ENCODE measurements at places on chromosomes 12 and 14.

- DNase-seq, result no peak
These were observed 1.4 kb downstream of the ACTN1 start for GRCh38 chr14:68977718-68978171.

DNA sequence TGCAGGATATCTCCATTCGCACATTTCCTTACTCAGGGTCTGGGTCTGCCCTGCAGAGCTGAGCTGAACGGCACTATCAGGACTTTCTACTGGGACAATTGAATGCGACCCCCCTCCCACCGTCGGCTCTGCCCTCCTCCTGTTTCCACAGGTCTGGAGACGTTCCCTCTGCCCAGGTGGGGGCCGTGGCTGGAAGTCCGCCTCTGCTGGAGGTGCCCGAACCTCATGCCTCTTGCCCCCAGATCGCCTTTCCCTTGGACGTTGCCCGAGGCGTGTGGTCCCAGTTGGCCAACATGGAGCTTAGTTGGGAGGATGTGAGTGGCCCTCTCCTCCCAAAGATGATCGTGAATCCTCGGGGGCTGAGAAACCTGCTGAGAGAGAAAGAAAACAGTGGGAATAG is 21.2 kb upstream of the KLC1 start:
- no peak for DNase-seq

- no peak for DNase-seq
These were observed 17.7 kb downstream of the ZFHX2 start for GRCh38 chr14:23533652-23534435.

DNA sequence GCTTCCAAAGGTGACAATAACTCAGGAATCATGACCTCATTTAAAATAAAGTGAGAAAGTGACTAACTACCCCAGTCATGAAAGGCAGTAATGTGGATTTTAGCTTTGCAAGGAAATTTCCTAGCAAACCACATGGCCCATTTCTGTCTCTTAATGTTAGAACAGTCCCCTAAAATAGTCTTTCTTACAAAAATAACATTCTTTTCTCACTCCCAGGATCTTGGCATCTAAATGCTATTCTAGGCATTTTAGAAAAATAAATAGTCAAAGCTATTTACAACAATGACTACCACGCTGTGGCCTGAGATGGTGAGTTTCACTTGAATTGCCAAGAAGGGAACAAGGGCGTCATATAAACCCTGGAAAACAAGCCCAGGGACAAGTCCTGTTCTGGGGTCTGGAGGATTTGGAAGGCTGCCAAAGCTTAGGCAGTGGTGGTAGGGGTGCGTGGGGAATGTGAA is 101.2 kb upstream of the CCDC175 start:
- no peak for DNase-seq

- DNase-seq, result no peak
These were observed 68.7 kb downstream of the PRMT8 start for GRCh38 chr12:3559601-3560294.

DNA sequence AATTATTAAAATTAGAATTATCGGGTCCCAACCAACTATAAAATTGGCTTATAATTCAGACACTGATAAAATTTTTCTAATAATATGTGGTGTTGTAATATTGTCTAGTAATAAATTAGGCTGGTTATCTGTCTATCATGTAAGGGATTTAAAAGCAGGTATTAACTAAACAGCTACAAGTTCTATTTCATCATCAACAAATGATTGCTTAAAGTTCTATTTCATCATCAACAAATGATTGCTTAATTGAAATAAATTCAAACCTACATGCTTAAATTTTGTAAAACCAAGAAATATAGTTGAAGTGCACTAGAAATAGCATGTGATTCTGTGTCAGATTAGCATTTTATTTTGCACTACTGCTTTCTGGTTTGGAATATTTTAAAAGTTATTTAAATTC is 34.1 kb downstream of the SLCO1A2 start:
- DNase-seq, result no peak

DNA sequence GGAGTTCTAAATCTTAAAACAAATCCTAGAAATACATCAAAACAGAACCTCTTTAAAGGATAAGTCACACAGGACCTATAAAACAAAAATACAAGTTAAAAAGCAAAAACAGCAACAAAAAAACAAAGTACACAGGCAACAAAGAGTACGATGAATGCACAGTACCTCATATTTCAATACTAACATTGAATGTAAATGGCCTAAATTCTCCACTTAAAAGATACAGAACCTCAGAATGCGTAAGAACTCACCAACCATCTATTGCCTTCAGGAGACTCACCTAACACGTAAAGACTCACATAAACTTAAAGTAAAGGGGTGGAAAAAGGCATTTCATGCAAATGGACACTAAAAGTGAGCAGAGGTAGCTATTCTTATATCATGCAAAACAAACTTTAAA is 172.2 kb upstream of the AMIGO2 start:
- DNase-seq, result no peak

DNA sequence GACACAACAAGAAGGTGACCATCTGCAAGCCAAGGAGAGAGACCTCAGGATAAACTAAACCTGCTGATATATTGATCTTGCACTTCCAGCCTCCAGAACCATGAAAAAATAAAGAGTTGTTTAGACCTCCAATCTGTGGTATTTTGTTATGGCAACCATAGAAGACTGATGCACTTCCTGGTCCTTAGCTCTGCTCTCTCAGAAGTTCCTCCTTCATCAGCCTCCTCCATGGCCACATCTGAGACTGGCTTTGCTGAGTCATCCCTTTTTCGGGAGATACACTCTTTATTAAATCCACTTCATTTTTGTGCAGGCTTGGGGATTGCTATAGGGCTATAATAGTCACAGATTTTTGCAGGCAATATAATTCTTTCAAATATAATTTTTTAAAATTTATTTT is 89.6 kb upstream of the ATF7IP start:
- no peak for DNase-seq

GRCh38 chr14:27366596-27366995 is 768.8 kb upstream of the NOVA1 start:
- no peak for DNase-seq

DNA sequence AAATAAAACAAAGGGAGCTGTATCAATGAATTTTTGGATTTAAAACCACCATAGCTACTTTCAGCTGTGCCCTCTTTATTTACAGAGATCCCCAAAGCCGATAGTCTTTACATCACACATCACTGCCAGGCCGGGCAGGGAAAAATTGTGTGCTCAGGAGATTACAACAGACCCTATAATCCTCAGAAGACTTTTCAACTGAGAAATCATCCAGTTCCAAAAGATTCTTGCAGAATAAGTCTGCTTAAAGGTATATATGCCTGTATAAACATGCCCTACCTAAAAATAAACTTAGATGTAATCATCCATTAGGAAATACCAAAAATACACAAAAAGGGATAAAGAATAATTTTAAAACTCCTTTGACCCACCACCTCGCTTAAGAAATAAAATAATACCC is 70.1 kb upstream of the MAP1LC3B2 start:
- no peak for DNase-seq

GRCh38 chr12:7190268-7191055 is 976 bp downstream of the PEX5 start:
- peak; percentile 12 for DNase-seq

DNA sequence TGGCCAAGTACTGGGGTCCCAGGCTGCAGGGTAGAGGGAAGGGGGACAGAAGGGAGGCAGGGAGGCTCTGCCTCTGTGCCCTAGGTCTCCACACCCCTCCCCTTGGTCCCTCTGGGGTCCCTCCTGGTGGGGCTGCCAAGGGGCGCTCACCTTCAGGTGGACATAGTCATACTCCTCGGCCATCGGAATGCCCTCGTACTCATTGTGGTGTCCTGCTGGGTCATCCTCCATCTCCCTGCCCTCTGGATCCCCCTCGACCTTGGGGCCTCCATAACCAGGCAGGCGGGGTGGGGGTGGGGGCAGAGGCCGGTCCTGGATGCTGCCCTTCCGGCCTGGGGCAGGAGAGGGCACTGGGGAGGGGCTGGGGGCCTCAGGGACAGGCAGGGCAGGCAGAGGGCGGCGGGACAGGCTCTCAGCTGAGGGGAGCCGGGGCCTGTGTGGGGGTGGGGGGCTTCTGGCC is 5.8 kb downstream of the EFS start:
- DNase-seq, result no peak

DNA sequence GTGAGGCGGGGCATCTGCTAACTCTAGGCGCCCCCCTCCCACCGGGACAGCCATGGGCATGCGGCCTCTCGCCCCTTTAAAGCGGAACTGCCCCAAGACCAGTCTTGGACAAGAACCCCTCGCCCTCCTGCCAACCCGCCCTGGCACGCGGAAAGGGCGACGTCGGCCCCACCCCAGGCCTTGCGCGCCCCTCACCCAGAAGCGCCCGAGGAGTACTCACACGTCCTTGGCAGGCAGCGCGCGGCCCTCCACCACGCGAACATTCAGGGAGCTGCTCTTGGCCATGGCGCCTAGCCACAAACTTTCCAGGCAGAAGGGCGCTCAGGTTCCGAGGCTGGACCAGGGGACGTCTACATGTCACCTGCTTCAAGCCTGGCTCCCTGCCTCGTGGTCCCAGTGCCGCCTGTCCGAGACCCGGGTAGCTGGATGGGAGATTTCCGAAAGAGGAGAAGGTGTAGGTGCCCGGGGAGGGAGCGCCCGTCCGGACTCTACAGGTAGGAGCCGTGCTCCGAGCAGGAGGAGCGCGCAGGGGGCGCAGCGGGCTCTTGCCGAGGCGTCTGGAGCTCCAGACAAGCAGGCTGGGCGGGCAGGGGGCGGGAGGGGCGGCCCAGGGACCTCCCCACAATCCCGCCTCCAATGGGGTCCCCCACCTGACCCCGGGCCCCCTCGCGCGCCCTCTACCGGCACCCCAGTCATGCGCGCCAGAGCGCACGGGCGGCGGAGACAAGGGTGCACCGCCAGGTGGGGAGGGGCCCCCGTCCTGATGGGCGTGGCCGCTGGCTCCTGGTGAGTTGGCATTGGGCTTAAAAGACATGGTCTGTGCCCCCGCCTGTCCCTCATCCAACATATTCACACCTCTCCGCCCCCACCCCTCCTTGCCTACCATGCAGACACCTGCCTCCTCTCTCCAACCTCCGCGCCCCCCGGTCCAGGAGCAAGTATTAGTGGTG is at the start of gene RASAL1:
RASAL1 (minus strand) TSS at position 584 of the 950 bp plus-strand sequence; CDS start at position 285, 299 bp downstream.
- DNase-seq, result peak; percentile 61

DNA sequence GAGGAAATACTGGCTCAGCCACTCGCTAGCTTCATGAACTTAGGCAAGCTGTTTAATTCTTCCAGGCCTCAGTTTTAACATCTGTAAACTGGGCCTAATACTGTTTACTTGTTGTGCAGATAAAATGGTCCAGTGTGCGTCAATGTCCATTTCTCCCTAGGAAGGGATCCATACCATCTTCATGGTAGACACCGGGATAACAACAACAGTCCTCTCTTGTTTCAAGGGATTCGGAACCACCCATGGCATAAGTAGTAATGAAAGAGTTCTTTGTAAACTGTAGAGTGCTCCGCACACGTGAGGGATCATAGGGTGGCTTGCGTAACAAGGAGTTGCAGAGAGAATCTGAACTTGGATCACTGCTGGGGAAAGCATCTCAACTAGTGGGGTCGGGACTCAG is 17.3 kb upstream of the CHGA start:
- DNase-seq, result no peak

- DNase-seq, result no peak
These were observed at the start of gene MYL2 for GRCh38 chr12:110920324-110920910. Gene MYL2, minus strand, starts transcription at chr12:110920579. Its CDS starts 50 bp downstream, at chr12:110920529.

- no peak for DNase-seq
These were observed 2.4 kb upstream of the LYZ start for GRCh38 chr12:69345742-69346141.

DNA sequence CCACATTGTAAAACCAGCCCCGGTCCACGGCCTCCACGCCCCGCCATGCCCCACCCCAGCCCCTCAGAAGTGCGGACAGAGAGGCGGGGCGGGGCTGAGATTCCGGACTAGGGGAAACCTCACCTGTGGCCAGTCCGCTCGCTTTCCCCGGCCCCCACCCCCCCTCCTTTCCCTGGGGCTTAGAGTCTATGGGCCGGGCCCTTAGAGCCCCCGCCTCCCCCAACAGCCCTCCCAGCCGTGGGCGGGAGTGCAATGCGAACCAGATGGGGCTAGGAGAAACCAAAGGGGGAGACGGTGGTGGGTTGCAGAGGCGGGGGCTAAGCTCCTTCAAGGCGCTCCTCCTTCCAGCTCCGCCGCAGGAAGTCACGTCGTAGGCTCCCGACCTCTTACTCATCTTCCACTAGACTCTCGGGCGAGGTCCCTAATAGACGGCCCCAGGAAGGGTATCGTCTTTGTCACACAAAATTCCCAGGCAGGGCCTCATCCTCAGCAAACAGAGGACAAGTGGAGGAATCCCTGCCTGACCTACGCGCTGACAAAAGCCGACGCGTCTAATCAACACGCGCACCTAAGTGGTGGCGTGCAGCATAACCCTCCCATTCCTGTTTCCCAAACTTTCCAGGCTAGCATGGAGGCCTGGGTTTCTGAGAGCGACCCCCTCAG is 1.1 kb upstream of the NAB2 start:
- no peak for DNase-seq

DNA sequence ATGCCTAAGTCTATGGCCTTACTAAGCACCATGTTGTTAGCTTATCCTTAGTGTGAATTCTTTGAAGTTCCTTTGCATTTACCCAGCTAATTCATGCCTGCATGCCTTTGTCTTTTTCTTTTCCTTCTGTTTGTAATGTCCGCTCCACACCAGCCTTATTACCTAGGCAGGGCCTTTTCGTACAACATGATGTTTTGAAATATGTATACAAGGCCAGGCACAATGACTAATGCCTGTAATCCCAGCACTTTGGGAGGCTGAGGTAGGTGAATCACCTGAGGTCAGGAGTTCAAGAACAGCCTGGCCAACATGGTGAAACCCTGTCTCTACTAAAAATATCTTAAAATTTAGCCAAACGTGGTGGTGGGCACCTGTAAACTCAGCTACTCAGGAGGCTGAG is 1636.5 kb upstream of the SEL1L start:
- no peak for DNase-seq

DNA sequence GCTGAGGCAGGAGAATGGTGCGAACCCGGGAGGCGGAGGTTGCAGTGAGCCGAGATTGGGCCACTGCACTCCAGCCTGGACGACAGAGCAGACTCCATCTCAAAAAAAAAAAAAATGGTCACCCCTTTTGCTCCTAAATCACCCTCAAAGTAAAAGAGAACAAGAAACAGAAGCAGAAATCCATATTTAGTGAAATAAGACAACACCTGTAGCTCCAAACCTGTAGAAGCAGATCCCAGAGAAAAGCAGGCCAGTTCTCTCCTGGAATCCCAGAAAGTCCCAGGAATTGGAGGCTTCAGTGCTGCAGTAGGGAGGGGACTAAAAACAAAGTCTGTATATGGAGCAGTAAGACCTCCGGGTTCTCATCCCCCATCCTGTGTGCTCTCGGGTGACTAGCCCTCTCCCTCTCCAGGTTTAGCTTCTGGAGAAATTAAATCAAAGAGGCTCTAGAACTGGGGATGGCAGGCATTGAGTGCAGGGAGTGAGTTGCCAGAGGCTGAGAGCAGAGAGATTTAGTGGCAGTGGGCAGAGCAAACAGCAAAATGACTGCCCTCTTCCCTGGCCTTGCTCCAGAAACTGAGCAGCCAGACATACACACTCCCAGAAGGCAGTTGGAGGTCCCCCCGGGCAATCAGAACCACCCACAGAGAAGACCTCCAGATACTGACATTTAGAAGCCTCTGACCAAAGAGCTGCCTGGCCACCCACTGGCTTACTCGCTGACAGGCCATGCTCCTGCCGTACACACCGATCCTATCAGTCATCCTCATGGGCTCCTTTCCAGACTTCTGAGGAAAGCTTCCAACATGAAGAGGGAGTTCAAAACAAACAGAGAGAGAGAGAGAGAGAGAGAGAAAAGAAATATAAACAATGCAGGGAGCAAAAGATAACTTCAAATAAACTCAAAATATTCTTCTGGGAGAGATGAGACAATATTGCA is 6.3 kb upstream of the MLXIP start:
- DNase-seq, result no peak

Measured in hippocampal formation (tissue), 2 donors.